ENCODE measurements at places on chromosomes 11 and 22.

DNA sequence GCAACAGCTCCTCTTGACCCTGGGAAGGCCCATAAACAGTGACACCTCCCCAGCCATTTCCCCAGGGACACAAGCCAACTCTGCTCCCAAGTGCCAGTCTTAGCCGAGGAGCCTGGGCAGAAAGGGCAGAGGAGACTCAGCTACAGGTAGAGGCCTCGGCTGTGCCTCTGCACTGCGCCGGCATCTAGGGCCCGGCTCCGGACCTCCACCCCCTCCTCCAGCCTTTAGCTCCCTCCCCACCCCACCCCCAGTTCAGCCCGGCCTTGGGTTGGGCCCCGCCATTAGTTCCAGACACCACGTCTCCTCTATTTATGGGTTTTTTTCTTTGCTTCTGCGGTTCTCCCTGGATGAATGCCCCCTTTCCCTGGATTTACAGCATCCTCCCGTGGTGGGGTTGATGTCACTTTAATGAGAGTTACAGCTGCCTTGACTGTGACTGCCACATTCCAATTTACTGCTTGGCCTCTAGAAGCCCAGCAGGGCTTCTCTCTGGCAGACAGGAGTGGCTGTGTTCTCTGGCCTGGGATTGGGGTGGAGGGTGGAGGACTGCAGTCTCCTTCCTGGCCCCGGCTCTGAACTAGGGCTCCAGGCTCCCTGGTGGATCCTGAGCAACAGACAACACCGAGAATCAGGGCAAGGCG, 13.5 kb upstream of the OAF start:
- no peak for ATAC-seq

DNA sequence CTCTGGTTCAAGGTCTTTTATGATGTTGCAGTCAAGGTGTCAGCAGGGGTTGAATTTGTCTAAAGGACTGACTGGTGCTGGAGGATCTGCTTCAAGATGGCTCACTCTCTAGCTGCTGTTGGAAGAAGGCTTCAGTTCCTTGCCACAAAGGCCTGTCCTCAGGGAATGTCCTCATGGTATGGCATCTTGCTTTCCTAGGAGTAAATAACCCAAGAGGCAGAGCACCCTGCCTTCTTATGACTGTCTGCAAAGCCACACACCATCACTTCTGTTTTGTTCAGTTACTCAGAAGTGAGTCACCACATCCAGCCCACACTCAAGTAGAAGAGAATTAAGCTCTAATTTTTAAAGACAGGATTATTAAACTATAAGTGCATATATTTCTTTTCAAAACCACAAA, 45.2 kb downstream of the PLAAT5 start:
- ATAC-seq, result no peak

- ATAC-seq, result no peak
These were observed 30.8 kb downstream of the MRTFA start for GRCh38 chr22:40605761-40606160.

DNA sequence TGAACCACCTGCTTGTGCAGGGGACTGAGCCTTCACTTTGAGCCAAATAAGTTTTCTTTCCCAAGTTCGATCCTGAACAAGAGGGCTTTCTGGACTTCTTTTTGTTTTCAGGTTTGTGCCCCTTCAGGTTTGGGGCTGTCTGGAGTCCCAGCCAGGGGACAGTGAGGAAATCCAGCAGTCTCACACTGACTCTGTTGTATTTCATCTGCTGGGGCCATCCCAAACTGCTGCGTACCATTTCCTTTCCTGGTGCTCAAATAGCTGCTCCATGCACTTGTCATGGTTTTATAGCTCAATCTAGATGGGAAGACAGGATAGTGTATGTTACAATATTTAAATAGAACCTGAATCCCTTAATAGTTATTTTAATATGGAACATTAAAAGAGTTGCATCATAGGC, 66.3 kb upstream of the IGLL5 start:
- no peak for ATAC-seq

GRCh38 chr11:109347304-109347703, 74.7 kb upstream of the C11orf87 start:
- ATAC-seq, result no peak

- no peak for ATAC-seq
These were observed 52.2 kb upstream of the B3GAT1 start for GRCh38 chr11:134464196-134464595.

GRCh38 chr11:113556036-113556435, 80.8 kb upstream of the DRD2 start:
- ATAC-seq, result no peak

DNA sequence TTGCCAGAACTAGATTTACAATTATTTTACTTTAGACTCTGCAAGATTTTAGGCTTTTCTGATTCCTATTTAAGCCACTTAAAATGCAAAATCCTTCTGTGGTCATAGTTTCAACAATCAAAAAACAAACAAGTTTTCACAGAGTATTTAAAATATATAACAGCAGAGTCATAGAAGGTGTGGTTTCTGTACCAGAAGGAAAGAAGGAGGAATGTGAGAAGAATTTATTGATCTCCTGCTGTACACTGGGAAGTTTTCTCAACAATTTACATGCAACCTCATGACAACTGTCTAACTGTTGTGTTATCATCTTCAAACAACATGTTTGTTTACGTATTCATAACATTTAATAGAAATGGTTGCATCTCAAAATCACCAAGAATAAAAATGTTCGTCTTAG, 102.3 kb upstream of the CEP126 start:
- no peak for ATAC-seq

DNA sequence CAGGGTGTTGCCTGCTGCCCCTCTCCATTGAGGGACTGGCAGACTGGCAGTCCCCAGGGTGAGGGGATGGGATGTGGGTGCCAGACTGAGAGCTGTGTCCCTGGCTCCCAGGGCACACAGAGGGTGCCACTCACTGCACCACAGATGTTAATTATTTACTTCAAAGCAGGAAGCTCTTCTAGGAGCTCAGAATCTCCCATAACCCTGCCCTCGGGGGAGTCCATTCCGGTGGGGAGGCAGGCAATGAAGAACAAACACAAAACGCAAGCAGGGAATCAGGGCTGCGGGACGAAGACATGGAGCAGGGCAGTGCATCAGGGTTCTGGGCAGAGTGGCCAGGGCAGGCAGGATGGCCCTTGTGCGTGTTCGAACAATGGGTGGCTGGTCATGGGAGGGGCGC, 24.4 kb upstream of the FLRT1 start:
- no peak for ATAC-seq

GRCh38 chr22:37474447-37475090, 11.6 kb downstream of the MFNG start:
- ATAC-seq, result no peak

DNA sequence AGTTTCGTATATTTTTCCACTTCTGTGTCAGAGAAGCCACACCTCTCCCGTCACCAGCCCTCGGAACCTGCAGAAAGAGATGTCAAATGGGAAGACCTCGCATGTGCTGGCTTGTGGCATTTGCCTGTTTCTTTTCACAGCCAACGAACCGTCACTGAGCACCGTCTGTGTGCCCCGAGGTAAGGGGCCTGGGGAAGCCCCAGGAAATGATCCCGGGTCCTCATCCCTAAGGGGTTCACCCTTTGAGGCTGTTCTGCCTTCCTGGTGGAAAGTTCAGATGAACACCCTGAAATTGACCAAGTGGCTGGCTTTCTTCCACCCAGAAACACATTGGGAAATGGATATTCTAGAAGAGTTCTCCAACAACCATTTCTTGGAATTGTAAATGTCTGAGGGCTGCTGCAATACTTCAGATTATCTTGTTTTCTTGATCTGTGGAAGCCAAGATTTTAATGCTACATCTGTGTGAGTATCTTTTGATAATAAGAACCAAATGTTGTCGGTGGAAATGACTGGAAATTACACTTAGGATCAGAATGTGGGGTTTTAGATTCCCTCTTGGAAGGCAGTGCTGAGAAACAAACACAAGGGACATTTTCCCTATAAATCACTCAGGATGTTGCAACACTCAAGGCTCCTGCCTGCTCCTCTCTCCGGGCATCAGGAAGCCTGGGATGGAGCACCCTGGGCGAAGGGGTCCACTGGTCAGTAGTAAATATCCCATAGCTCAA, 37.6 kb downstream of the RIBC2 start:
- no peak for ATAC-seq

DNA sequence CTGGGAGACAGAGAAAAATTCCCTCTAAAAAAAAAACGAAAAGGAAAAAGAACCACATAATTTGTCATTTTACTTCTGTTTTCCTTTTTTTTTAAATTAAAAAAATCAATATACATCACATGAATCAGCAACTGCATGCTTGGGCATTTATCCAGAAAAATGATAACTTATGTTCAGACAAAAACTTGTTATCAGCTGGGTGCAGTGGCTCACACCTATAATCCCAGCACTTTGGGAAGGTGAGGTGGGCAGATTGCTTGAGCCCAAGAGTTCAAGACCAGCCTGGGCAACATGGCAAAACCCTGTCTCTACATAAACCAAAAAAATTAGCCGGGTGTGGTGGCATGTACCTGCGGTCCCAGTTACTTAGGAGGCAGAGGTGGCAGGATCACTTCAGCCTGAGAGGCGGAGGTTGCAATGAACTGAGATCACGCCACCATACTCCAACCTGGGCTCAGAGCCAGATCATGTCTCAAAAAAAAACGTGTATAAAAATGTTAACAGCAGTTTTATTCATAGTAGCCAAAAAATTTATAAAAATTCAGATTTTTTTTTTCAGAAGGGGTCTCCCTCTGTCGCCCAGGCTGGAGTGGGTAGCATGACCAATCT, 28.5 kb downstream of the AMBRA1 start:
- no peak for ATAC-seq

DNA sequence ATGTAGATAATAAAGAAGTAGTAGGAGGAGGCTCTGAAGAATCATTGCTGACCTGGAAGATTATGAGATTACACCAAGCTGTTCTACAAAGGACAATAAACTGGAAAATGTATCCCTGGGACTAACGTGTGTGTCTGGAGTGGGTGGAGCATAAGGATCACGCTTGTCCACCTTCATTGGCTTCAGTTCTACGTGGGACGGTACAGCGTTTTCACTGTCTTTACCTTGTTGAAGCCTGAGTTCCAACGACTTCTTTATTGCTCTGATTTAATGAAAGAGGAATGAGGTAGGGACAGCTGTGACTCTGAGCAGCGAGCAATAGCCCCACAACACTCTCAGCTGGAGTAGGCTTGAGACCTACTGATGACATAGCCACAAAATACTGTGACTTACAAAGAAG, 87.0 kb downstream of the ARHGAP42 start:
- no peak for ATAC-seq

DNA sequence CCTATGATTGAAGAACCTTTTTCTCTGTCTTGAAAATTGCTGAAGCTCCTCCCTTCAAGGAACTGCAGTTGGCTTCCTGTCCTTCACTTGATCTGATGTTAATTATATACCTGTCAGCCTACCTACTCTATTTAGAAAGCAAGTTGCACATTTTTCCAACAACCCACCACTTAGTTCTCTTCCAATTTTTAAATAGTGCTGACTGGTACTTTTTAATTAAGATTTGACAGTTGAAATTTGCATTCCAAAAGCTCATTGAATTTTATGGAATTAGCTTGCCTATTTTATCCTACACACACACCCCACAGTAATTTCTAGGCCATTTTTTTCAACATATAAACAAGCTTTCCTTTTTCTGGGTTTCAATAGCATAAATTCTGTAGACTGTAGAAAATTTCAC, 820.3 kb upstream of the FAT3 start:
- no peak for ATAC-seq

DNA sequence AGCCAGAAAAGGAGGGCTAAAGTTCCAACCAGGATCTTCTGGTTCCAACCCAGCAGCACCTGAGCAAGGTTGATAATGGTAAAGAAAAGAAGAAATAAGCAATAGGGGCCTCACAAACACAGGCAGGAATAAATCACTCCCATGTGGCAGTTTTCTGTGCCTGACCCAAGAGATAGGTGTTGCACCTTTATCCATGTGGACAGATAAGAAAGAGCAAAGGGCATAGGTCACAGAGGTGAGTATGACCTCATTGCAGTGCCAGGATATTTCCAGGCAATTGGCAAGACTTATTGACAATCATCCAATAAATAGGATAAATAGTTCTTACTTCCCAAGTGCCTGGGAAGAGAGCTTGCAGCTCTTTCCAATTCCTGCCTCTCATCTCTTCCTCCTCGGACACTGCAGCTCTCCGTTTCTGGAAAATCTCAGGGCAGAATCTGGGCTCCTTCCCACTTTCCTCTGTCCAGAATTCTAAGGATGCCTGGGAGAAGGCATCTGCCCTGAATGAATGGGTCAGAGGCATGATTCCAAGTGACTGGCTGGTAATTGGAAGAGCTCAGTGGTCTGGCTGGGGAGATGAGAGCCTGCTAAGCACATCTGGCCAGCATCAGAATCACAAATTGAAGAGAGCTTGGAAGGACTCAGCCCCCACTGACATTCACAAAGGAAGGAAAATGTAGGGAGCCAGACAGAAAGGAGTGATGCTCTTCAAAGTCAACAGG, 14.5 kb upstream of the LRRC55 start:
- no peak for ATAC-seq

DNA sequence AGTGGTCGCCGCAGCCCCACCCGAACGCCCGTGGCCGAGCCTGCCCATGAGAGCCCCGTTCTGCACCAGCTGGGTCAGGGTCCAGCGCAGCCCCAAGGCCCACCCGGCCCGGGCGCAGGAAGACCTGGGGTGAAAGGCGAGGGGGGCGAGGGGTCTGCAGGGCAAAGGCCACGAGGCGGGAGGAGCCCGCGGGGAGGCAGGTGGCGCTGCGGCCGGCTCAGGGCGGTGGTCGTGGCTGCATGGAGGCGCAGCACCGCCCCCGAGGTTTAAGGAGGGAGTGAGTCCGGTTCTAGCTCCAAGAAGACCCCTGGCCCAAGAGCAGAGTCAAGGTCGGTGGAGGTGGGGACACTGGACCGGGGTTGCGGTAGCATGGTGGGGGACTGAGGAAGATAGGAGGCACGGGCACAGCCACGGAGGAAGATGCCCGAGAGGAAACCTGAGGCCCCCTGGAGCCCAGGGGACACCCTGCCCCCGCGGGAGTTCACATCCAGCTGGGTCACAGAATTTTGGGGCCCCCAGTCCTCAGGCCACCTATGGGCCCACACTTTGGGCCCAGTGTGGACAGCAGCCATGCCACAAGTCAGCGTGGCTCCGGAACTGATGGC, 514 bp upstream of the HDAC10 start:
- ATAC-seq, result no peak

- no peak for ATAC-seq
These were observed 49.1 kb upstream of the CD5 start for GRCh38 chr11:61053191-61053590.

DNA sequence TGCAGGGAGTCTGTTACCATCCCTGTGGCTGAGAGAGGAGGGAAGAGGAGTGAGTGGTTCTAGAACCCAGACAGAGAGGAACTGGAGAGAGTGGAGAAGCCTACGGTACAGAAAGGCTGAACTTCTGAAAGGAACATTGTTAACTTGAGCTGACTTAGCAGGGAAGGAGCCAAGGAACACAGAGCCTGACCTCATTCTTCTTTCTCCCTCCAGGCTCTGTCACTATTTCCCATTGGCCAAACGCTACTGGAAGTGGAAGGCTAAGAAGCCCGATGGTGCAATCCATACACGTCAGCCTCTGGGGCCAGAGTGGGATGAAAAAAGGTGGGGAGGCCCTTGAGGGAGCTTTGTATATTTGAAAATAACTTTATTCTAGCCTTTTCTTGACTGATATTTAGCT, 16.5 kb upstream of the WT1 start:
- ATAC-seq, result no peak

- ATAC-seq, result no peak
These were observed 2.8 kb upstream of the MCAM start for GRCh38 chr11:119319700-119320239.

- ATAC-seq, result no peak
These were observed 90.7 kb downstream of the CSNK2A3 start for GRCh38 chr11:11262171-11262920.

- peak; percentile 65 for ATAC-seq
These were observed 39.7 kb downstream of the ACAT1 start for GRCh38 chr11:108160970-108161566.

- ATAC-seq, result no peak
These were observed 460.1 kb downstream of the DLG2 start for GRCh38 chr11:85167038-85167437.

Data from activated CD4-positive, CD25-positive, alpha-beta regulatory T cell treated with anti-CD3 and anti-CD28 coated beads, Interleukin-2, amount 50 U/mL, for 24 hours (primary cell).